ENCODE measurements at places on chromosomes 2 and 18.

DNA sequence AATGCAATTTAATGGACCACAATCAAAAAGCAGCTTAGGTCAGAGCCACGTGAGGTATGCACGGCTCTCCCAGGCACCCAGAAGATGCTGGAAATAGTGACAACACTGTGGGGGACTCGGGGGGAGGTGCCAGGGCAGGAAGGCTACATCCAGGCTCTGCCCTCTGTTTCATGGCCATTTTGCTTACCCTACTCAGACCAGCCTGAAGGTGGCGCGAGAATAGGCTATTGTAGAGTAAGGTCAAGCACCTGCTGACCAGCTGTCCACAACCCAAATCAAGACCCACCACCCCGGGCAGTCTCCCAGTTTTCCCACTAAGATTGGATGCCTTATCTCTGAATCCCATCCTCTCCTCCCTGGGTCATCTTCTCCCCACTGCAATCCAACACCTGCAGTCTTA, 115.7 kb downstream of the VIT start:
- no peak for DNase-seq

DNA sequence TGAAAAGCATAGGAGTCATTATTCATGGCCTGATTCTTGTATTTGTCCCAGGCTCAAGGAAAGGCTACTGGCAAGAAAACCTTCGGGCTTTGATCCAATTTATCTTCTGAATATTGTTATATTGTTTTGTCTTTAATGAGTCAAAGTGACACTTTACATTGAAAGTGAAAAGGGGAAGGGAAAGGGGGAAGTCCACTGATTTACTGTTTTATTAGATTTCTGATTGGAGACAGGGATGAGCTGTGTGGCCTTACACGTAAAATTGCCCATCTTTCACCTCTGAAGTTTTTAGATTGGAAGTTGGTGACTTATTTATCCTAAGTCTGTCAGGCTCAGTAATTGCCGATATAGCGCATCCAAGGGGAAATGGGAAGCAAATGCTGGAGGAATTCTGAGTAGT, 843.8 kb upstream of the LRRTM1 start:
- DNase-seq, result no peak

GRCh38 chr2:16239296-16239850, 299.0 kb downstream of the MYCN start:
- no peak for DNase-seq

DNA sequence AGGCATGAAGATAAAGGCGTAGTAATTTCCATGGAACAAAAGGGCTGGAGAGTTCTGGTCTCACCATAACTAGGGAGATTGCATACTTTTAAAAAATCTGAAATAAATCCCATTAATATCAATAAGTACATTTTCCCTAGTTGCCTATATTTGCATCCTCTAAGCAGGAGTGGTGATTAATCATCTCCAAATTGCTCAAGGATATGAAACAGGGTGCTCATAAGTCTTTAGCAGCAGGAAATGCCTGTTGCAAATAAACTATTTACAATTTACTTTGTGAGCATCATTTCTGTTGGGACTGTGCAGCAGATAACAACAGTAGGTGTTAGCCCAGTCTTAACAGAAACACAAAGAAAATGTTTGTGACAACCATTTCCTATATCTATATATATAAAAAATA, 92.4 kb upstream of the TMEM178A start:
- no peak for DNase-seq

DNA sequence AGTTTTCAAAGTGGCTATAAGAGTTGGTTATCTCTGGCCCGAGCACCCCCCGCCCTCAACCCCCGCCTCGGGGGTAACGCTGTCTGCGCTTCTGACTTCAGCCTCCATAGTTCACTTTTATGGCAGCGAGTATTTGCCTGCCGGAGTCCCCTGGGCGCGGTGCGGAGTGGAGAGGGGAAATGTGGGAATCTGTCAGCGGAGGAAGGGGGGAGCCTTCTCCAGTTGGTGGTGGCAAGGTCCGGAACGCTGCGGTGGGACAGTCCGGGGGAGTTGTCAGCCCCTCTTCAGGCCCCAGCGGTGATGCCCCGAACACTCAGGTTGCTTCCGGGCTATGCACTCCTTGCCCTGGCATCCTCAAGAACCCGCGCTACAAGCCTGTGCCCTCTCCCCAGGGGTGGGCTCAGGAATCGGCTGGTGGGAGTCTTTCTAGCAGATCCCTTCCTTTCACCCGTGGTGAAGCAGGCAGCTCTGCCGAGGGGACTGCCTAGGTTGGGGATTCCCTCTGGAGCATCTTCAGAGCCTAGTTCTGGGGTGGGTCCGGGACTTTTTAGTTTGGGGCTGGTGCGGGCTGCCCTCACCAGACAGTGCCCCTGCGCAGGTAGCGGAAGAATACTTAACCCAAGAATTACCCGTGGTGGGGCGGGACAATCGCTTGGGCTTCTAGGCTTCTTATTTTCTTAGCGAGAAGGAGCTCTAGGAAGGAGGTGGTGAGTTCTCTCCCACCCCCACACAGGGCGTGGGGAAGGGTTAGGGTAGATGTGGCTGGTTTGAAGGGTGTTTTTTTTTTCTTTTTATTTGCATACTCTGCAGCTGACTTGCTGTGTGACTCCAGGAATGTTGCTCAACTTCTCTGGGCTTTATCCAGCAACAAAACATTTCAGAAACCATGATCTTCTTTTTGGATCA, 1.6 kb downstream of the ATOH8 start:
- no peak for DNase-seq

GRCh38 chr2:234378440-234378839, 118.4 kb downstream of the ARL4C start:
- DNase-seq, result no peak

- DNase-seq, result no peak
Measured at GRCh38 chr2:180540761-180541160, 439.6 kb upstream of the UBE2E3 start.

- DNase-seq, result no peak
Measured at GRCh38 chr2:161111531-161111930, 48.7 kb upstream of the TANK start.

GRCh38 chr2:69053416-69053965, 40.5 kb downstream of the ANTXR1 start:
- no peak for DNase-seq

DNA sequence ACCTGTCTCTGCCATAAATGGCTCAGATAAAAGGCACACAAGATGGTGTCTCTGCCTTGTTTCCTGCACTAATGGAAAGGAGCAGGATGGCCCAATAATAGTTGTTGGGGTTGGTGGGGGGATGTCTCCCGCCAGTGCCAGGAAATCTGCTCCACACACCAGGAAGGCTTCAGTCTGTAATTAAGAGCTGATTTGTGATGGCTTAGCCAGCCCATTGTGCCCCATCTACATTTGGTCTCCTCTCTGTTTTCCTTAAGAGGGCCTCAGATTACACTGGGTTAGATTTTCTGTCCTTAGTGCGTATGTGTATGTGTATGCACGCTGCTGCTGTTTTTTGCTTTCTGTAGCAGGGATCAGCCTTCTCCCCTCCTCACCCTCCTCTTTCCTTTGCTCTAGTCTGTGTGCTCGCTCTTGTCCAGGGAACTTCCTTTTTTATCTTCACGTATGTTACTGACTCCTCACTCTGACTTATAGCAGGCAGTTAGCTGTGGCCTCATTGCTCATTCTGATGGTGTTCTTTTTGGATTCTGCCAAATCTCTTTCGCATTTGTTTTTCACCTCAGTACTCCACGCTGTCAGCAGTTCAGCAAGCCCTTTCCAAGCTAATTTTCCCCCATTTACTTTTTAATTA, 33.4 kb upstream of the MGAT5 start:
- no peak for DNase-seq

GRCh38 chr2:127032621-127033020, 74.3 kb downstream of the BIN1 start:
- no peak for DNase-seq

GRCh38 chr2:188902901-188903491, 71.2 kb upstream of the COL3A1 start:
- no peak for DNase-seq

GRCh38 chr2:17079262-17079661, 413.6 kb upstream of the CYRIA start:
- DNase-seq, result no peak

GRCh38 chr18:7132356-7133150, 15.0 kb upstream of the LAMA1 start:
- no peak for DNase-seq

DNA sequence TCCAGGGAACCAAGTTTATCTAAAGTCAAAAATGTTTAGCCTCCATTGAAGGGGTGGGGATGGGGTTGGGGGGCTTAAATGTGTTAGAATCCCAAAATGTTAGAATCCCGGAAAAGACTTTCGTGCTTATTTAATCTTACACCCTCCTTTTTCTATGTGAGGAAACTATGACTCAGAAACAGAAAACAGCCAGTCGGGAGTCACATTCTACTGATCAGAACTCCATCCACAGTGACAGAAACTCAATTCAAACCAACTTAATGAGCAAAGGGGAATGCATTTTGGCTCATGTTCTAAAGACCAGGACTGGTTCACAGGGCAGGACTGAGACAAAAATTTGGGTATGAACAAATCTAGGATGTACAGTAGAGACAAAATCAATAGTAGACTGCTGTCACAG, 31.9 kb upstream of the AFTPH start:
- DNase-seq, result no peak

DNA sequence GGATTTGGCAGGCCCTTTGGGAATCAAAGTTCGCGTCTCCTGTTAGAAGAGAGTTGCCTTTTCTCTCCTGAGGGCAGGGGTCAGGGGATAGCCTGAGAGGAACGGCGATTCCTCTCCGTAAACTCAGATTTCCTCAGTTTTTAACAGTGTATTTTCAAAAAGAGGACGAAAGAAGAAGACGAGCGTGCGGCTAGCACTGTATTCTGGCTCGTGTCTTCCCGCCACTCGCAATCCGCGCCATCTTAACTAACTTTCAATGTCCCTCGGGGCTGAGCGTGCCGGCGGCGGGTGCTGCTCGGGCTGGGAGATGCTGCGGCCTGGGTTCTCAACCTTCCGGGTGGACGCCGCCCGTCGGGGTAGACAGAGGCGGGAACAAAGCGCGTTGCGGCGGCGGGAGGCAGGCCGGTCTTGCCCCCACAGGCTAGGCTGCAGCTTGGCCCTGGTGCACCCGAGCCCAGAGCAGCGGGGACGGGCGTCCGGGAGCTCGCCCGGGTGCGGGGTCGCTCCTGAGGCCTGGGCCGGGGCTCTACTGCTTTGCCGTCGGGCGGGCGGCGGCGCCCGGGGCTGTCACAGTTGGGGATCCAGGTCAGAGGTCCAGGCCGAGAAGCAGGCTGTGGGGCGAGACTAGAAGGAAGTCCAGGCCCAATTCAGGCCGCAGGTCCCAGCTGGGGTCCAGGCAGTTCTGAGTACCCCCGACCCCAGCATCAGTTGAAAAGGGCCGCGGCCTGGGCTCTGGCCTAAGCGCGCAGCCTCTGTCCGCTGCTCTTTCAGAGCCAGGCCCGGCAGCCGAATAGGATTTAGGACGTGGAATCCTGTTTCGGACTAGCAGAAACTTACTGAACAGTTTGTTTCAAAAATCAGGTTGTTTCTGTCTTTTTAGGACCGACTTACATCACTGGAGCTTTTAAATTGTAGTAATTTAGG, 11.8 kb downstream of the TBR1 start:
- no peak for DNase-seq

- DNase-seq, result no peak
Measured at GRCh38 chr2:240233885-240234502, 93.5 kb upstream of the OTOS start.

DNA sequence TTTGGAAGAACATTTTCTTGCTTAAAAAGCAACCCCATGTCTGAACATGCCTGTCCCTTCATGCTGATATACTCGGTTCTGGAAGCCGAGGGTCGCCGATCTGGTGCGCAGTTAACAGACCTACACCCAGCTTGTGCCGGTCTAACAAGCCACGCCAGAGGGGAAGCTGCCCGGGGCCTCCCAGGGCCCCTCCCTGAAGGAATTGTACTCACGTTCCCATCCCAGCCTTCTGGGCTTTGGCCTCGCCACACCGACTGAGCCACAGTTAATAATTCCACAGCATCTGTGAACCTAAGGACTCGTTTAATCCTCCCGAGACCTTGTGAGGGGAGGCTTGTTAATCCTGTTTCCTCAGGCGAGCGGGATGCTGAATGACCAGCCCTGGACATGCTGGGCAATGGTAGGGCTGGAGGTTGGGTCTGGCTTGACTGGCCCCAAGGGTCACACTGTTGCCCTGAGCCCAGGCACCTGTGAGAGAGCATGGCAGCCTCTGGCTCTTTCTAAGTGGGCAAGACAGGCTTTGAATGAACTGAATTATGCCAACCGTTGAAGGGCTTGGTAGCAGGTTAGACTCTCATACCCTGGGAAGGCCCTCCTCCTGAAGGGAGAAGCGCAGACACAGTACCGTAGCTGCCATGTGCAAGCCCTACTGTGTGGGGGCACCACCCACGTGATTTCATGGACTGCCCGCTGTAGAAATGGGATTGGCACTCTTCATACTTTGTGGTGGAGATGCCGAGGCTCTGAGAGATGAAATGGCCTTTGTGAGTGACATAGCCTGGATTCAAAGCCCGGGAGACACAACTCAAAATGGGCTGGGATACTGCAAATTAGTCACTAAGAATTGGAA, 27.9 kb upstream of the ODC1 start:
- DNase-seq, result no peak

GRCh38 chr2:215435280-215435869, 493 bp downstream of the FN1 start:
- DNase-seq, result no peak

Data from hippocampal formation (tissue), 2 donors.